ENCODE measurements at places on chromosomes 1 and 21.

GRCh38 chr1:157844089-157844830, 2.7 kb upstream of the CD5L start:
- DNase-seq = peak; percentile 1

DNA sequence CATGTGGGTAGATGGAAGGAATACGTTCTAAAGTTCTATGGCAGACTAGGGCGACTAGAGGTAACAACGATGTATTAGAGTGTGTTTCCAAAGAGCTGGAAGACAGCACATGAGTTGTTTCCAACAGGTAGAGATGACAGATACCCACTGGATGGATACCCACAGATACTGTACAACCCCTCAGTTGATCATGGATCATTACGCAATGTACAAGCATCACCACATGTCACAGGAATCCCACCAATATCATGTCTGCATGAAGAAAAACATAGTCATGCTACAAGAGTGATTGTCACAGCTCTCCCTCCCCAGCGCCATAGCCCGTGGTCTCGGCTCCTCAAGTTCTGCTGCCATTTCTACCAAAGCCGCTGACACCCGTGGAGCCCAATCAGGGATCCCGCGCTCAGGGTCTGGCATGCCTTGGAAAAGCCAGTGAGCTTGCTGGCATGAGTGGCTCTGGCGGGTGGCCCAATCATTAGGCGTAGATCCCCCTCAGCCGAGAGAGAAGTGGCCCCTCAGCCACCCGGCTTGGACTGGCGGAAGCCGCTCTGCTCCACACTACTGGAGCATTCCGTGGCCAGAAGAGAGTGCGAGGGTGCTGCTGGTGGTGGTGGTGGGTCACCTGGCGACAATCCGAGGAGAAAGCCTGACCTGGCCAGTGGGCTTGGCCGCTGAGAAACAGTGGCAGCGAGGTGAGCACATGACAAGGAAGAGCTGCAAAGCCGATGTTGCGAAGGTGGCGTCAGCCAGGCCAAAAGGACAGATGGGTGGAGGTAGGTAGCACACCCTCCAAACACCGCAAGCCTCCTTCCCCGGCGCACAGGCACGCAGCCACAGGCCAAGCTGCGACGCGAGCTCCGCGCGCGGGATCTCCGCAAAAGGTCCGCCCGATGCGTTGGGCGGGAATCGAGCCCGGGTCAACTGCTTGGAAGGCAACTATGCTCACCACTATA, 65.7 kb upstream of the FCGR2A start:
- DNase-seq = no peak

- no peak for DNase-seq
Measured at GRCh38 chr1:234281826-234282489, 91.3 kb upstream of the COA6 start.

DNA sequence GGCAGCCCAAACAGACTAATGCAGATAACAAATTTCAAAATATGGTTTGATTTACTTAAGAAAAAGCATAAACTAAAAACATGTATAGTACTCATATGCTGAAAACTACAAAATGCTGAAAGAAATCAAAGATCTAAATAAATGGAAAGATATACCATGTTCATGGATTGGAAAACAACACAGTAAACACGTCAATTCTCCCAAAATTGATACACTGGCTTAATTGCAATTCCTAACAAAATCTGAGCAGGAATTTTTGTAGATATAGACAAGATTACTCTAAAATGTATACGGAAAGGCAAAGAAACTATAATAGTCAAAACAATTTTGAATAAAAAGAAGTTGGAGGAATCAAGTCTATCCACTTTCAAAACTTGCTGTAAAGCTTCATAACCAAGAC, 21.0 kb downstream of the SLC19A1 start:
- no peak for DNase-seq

DNA sequence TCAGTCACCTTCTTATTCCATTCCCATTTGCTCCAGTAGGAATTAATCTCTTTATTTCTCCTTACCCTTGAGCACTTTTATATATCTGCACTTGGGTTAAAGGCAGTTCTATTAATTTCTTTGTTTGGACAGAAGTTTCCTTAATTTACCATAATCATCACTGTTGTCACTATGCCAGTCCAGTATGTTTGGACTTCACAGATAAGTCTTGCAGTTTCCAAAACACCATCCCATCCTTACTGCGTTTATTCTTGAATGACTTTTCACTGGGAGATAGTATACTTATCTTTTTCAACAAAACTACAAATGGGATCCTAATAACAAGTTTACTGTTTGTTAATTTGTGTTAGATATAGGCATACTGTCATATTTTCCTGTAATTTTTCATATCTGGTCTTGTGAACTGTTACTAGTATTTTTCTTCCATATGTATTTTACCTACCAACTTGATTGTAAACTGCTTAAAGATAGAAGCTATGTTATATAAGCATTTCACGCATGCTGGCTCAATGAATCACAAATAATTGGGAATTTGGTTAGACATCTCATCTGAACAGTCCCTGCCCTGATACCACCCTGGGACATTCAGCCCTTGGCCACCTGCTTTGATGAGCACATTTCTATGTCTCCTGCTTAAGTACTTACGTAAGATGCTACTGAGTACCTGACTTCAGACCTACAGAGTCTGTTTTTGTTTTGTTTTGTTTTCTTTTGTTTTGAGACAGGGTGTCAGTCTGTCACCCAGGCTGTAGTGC, 78.2 kb downstream of the OLFML2B start:
- DNase-seq = no peak

DNA sequence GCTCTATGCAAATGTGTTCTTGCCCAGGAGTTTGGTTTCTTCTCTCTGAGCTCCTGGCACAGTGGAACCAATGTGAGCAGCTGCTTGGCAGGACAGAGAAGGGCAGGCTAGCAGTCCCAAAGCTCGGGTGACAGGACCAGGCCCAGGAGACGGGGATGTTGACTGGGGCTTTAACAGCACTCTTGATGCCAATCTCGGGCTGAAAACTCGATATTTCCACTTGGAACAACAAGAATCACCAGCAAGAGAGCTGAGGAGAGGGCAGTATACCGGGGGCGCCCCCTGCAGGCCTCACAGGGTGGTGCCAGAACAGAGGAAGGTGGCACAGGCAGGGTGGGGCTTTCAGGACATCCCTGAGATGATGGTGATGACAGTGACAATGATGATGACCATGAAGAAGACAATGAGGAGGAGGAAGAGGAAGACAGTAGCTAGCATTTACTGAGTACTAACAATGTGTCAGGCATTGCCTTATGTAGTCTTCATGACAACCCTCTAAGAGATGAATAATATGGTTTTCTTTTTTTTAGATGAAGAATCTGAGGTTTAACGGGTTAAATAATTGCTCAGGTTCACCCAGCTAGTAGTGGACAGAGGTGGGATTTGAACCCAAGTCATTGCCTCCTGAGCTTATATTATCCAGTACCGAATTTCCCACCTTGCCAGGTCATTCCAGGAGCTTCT, 2.7 kb upstream of the KCNJ9 start:
- peak; percentile 64 for DNase-seq

DNA sequence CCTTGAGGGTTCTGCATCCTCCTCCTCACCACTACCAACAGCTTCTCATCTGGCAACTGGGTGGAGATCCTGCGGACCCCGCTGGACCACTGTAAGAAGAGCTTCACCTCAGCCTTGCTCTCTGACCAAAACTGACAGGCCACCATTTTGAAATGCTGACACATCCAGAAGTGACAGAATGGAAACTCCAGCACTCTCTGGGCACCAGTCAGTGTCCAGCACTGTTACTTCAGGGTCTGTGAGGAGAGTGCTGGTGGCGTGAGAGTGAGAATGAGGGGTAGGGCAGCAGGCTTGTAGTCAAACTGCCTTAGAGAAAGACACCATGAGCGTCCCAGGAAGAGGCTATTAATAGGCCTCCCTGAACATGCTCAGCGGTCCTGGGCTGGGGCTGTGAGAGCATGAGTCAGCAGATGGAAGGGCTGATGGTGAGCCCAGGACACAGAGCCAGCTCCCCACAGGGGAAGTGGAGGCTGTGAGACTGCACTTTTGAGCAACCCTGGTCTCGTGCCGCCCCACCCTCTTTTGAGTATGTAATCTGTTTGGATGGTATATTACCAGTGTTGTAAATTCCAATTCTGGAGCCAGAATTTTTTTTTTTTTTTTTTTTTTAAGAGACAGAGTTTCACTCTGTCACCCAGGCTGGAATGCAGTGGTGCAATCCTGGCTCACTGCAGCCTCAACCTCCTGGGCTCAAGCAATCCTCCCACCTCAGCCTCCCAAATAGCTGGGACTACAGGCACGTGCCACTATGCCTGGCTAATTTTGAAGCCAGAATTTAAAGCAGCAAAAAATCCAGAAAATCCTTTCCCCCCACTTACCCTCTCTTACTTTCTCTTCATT, 34.4 kb upstream of the SLC30A1 start:
- DNase-seq = peak; percentile 7

DNA sequence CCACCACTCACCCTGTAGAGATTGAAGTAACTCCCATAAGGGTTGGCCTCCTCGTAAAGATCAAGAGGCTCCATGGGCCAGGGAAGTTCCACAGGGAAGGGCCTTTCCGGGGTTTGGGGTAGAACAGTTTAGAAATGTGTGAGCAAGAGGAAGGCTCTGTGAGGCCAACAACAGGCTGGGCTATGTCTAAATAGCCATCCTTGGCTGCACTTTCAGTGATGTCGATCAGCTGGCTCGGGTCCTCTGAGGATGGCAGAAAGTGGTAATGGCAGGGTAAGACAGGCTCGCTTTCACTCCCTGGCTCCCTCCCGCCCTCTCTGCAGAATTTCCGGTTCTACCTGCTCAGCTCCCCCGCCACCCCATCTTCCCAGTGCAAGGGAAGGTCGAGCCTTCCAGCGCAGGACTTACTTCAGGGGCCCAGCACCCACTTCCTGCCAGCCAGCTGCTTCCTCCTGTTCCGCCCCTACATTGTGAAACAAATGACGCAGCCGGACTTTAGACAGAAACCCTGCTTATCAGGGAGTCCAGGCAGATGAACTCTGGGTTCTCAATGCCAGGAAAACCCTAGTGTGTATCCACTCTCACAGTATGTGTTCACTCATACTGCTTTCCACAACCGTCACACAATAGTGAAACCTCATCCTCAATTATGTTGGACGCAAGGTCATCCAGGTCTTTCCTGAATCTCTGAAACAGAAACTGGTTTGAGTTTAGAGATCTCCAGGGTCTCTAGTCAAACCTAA, 7.3 kb downstream of the F11R start:
- DNase-seq = peak; percentile 76

DNA sequence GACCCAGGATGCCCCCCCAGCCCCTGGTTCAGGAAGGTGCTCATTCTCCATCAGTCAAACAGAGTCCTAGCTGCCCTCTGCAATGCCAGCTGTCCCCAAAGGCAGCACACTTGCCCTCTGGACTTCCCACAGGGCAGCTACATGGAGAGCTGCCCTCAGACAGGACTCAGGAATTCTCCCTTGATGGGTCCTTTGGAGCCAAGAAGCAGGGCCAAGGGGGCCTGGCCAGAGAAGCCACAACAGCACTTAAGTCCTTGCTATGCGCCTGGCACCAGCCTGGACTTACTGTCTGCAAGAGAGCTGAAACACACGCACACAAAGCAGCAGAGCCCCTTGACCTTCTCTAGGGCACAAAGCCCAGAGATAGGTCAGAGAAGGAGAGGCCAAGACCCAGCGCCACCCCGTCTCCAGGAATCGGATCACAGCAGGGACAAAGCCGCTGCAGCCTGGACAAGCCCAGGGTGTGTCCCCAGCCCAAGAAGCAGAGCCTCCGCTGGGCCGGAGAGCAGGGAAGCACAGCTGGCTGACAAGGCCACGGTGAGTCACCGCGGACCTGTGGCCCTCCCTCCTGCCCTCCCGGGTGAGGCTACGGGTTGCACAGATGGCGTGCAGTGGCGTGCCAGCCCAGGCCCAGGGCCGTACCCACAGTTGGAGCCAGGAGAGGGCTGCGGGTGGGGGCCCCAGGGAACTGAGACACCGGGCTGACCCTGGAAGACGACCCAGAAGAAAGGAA, 1.7 kb downstream of the WNT9A start:
- no peak for DNase-seq

GRCh38 chr21:40377135-40377534, 469.8 kb downstream of the DSCAM start:
- DNase-seq = no peak

- DNase-seq = no peak
Measured at GRCh38 chr1:59422921-59423575, 126.2 kb downstream of the FGGY start.

- DNase-seq = no peak
Measured at GRCh38 chr1:102365071-102365470, 368.3 kb upstream of the OLFM3 start.

DNA sequence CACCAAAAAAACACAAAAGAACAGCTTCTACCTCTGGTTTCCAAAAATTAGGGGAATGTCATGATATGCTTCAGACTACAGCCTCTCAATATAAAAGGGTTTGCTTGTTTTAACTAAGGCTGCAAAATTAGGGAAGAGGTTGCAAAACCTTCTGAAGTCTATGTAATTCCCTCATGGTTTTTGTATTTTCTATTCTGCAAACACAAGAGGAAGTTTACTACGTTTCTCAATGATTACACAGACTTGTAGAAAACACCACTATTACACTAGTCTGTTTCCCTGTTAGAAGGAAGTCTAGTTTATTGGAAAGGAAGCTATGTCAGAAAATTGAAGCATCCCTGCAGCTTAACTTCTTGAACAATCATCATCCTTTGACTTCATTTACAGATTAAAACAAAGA, 229.7 kb upstream of the FMN2 start:
- no peak for DNase-seq

GRCh38 chr1:41169799-41170180, 72.3 kb downstream of the SCMH1 start:
- no peak for DNase-seq

DNA sequence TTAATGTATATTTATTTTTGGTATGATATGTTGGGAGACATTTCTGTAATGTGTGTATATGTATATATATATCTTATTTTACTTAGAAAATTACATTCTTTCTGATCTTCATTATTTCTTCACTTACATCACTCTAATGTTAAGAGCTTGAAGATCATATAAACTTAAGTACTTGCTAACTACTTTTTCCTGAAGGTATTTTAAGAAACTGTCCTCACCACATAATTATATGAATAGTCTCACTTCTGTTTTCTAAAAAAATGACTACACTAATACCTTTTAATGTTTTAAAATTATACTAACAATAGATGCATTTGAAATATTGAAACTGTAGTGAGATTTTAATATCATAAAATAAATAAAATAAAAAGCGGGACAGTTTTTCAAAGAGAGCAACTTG, 377.1 kb downstream of the LRRIQ3 start:
- DNase-seq = no peak

DNA sequence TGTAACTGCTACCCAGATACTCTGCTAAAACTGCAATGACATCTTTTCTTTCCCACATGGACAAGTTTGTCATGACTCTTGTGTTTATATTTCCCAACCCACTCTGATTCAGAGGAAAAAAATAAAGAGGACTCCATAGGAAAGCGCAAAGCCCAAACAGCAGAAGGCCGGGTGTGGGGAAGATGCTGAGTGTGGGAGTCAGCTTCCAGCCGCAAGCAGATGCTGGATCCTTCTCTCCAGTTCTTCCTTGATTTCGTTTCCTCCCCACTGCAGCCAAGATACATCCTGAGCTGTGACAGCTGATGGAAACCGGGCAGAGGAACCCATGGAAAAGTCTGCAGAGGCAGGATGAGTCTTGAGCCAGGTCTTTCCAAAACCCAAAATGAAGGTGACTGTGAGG, 498.2 kb downstream of the PLPP3 start:
- DNase-seq = no peak

Data from CD4-positive, alpha-beta T cell treated with Interleukin-10 for 1 hour (primary cell).